ENCODE measurements at places on chromosomes 7 and 10.
A peak's percentile ranks its signal among the peaks of the same experiment; 100 is the strongest.

DNA sequence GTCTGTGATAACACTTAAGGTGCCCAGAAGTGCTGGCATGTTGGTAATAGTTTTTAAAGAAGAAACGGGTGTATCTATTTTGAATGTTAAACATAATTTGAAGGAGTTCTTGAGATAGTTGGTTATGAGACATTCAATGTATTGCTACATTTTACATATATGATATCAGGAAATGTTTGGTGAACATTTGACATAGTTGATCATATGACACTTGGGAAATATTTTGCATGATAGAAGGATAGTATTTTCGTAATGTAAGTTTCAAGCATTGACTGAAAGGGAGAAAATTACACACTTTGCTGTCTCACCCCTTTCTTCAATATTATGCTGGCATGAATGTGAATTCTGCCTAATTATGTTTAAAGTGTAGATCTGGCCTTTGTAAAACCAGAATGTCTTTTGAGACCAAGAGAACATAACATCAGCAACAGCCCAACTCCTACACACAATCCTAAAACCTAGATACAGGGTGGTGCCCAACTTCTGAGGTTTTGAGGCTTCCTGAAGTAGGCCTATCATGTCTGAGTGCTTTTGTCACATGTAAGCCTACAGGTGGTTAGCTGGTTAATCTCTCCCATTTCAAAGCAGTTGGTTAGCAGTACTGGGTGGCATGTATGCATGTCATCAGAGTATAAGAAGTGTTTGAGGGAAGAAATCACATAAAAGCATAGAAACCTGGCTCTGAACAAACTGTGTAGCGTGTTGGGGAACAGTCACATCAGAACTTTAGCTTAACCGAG is 2.1 kb downstream of the ADD3 start:
- DNase-seq: peak; percentile 31

- no peak for DNase-seq
Observed at GRCh38 chr10:71966046-71967004, 2.1 kb downstream of the CHST3 start.

DNA sequence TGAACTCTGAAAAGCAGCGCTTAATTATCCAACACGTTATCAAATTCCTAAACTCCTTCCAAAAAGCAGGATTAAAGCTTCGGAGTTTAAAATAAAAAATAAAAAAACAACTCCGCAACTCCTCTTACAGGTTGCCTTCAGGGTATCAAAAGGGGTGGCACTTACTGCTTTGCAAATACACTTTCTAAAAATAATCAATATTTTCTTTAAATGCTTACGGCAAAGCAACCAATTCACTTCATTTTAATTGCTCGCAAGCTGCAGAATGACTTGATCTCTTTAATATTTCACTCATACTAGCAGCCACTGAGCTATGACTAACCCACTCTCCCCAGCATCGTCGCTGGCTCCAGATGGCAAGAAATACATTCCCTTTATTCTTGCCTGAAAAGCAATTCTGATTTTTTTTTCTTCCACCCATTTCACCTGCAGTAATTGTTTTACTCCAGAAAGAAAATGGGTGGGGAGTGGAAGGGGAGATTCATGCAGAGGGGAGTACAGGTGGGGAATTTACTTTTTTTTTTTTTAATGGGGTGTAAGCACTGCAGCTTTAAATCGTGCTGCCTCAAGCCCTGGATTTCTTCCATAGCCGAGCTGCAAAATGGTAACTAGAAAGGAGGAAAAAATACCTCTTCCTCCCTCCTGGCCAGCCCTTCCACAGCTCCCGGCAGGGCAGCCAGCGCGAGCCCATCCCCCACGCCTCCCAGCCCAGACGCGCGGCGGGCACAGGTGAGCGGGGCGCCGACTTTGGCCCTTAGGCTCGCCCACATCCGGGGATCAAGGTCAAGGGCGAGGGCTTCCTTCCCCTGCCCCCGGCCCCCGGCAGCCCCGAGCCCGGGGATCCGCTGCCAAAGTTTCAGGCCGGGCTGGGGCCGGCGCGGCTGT is 54.2 kb upstream of the FHIP2A start:
- no peak for DNase-seq

GRCh38 chr10:114653926-114654325 is 4.1 kb downstream of the ABLIM1 start:
- DNase-seq: no peak

DNA sequence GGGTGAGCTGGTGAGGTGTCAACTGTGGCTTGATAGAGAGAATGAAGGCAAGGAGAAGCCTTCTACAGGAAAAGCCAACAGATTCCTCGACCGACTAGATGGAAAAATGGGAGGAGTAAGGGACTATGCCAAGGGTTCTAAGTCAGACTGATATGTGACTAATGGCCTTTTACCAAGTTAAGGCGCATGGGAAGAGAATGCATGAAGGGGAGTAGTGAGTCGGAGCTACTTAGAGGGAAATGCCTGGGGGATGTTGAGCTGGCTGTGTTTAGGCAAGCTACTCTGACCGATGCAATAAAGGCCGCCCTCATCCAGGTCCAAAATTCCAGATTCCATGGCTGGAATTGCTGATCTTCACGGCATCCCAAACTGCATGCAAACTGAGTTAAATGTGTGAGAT is 48.2 kb downstream of the APBB1IP start:
- no peak for DNase-seq

DNA sequence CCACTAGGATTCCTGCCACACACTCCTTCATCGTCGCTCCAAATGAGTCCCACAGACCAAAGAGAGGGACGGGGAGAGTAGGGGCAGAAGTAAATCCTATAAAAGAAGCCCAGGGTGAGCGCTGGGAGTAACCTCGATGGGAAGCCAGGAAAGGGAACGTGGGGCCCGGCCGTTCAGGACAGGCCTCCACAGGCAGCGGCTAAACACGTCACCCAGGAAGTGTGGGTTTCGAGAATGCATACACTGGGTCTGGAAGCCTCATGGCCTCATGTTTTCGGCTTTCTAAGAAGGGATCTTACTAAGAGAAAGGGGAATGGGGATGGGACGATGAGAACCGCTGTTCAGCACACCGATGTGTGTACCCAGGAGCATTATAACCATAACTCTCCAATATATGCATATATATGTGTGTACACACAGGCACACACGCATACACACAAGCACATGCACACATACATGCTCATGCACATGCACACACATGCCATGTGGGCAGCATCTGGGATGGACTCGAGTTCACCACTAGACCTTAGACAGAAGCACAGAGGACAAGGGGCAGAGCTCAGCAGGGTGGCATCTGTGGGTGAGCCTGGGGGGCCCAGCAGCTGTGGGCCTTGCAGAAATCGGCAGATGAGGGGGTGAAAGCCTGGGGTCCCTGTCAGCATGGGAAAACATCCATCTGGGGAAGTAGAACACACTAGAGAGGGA is 14.8 kb upstream of the CNPY1 start:
- no peak for DNase-seq

DNA sequence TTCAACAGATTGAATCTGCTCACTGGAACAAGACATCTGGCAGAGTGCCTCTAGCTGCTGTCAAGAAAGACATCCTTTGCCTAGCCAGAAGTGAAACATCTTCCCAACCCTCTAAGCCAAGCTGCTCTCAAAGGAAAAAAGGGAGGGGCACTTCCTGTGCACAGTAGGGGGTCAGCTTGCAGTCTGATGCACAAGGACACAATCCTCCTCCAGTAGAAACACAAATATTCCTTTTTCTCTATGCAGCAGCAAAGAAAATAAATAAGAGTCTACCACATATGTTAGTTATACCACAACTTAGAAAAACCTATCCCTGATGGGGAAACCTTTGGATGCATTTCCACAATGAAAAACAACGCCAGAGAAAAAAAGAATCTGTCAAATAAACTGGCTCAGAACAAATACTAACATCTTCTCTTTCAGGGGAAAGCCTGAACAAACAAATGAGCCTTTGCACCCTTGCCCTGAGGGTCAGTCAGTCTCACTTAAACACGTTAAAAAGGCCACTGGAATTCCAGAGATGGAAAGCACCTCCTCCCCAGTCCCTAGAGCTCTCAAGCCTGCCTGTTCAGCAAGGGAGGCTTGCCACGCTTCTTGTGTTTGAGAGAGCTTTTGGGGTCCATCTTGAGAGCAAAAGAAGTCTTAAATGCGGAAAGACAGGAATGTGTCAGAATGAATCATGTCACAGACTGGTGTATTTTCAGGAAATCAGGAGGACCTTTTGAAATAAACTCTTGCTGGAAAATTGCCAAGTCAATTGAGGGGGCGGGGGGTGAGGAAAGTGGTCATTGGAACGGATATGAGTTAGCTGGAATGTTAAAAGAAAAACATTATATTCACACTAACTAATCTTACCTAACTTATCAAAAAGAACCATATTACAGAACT is 7.5 kb downstream of the LAMB1 start:
- no peak for DNase-seq

- no peak for DNase-seq
Observed at GRCh38 chr7:88758381-88759229, 895 bp upstream of the ZNF804B start.

- no peak for DNase-seq
Observed at GRCh38 chr7:26726051-26726450, 138.3 kb downstream of the SKAP2 start.

DNA sequence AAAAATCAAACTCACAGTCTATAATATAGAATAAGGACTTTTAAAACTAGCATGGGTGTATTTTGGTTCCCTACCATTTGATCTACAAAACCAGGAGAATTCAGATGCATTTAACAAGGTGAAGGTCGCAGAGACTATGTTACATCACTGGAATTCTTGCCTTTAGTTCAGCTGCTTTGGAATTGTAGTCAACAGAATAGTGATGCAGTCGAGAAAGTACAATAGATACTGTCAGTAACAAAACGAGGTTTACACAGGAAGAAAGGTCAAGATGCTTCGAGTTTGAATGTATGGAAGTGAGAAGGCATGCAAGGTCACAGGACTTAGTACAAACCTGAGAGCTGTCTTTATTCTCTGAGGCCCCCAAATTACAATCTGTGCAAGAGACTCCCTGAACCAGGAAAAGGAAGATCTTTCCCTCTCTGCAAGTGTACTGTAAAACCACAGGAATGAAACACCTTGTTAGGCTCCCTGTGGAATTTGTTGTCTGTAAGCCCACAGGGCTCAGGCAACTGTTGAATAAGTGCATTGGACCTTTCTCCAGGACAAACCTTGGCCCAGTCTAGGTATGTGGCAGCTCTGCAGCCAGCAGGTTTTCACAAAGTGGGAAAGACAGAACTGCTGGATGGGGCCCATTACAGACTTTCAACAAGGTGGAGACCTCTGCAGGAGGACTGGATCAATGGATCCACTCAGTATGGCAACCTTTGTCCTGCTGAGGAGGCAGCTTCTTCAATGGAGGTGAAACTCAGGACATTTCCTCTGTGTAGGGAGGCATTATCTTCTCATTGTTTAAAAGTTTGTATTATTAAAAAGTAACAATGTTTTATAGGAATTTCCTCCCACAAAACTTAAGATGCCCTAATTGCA is 101.1 kb upstream of the GSDME start:
- DNase-seq: no peak

- no peak for DNase-seq
Observed at GRCh38 chr10:92846854-92847201, 1.5 kb upstream of the EXOC6 start.

GRCh38 chr10:90913774-90914420 is 7.0 kb downstream of the ANKRD1 start:
- no peak for DNase-seq

GRCh38 chr7:146937836-146938235 is 821.2 kb downstream of the CNTNAP2 start:
- no peak for DNase-seq

DNA sequence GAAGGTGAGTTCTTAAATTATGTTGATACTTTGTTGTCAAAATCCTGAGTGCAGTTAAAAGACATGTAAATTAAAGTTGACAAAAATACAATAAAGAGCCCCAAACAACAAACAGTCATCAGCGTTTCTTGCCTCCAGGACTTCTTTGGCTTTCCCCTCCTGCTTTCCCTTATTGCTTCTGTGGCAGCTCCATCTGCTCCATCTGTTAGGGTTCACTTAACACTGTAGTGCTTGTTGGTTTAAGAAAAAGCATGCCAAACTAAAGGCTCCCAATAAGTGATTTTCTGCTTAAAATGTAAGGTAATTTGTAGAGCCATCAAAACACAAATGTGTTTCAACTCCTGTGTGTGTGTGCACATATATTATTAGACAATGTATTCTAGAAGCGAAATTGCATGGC is 254.3 kb upstream of the GNAI1 start:
- no peak for DNase-seq

- DNase-seq: no peak
Observed at GRCh38 chr7:46832136-46832535, 749.8 kb downstream of the TNS3 start.

DNA sequence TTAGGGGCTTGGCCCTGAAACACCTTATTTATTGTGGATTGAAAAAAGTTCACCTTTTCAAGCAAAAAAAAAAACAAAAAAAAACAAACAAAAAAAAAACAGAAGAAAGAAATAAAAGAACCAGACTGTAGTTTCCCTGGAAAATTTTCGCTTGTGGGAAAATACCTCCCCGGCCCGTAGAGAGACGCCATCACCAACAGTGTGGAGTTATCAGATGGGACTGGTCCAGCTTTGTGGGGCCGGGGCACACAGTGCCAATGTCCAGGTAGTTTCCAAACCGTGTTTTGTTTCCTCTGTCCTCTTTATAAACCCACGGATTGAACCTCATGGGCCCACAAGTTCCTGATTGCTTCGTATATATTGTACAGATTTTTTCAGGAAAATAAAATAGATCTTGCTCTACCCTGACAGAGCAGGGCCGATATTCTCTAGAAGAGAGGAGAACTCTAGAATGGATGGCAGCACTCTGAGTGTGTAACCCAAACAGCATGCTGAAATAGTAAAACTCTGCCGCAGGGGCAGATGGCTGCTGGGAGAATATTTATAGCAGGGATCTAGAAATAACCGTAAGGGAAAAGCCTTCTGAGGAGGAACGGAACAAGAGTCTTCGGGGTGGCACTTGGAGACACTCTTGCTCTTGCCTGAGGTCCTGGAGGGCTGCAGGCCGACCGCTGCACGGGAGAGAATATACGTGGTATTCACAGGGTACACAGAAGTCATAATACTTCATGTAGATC is 241.0 kb downstream of the FRMD4A start:
- no peak for DNase-seq

- DNase-seq: no peak
Observed at GRCh38 chr7:46208635-46209525, 287.8 kb upstream of the IGFBP3 start.

DNA sequence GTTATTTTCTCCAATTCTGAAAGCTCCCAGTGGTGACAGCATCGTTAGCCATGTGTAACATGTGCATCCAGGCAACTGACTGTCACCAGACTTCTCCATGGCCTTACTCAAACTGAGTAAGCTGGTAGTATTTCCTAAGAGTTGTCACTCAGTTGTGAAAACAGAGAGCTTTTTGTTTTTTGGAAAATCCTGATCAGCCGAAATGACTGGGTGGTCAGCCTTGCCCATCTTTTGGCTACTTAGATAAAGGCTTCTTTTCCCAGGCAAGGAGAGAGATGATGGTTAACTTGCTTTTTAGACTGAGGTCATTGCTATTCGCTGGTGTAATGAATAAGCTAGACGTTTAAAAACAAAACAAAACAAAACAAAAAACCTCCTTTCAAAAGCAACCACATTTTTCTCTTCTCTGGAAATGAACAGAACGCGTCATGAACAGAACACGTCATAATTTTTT is 159.5 kb upstream of the KLF14 start:
- DNase-seq: no peak
